Activated T-helper 2 cell treated with anti-CD3 and anti-CD28 coated beads, Interferon-gamma antibody, Interleukin-2, Interleukin-4, amounts not matched to agents 10 μg/mL and 5 μg/mL and 100 μg/mL, durations not matched to agents 14 hours and 24 hours and 36 hours (primary cell): ENCODE measurements at places on chromosomes 7 and 10.

- H3K27ac ChIP-seq, result no peak overlapping the region
- no peaks in the 10 kb centered on the region for H3K27me3 ChIP-seq
- DNase-seq, result peak; percentile 31
- H3K4me1 ChIP-seq, result peaks cover 38% of the 10 kb centered on the region
- no peak overlapping the region for H3K4me3 ChIP-seq
Measured at GRCh38 chr7:77331938-77332695, 84.0 kb downstream of the GSAP start.

DNA sequence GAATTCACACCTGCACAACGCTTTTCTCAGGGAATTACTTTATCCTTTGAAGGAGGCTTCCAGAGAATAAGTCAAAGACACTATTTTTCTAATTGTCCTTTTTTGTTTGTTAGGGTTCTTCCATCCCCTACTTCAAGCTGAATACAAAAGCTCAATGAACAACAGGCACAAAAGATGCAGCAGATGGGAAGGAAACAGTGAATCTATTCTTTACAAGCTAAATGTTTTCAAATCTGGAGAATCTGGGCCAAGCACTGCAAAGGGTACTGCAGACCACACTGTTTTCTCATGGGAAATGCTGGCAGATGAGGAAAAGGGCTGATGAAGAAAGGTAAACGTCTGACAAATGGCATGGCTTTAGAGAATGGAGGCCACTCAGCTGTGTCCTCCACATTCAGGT is 18.5 kb downstream of the LIPA start:
- H3K36me3 ChIP-seq, result peaks cover 3% of the 10 kb centered on the region
- H3K4me3 ChIP-seq, result no peak overlapping the region
- DNase-seq, result no peak

DNA sequence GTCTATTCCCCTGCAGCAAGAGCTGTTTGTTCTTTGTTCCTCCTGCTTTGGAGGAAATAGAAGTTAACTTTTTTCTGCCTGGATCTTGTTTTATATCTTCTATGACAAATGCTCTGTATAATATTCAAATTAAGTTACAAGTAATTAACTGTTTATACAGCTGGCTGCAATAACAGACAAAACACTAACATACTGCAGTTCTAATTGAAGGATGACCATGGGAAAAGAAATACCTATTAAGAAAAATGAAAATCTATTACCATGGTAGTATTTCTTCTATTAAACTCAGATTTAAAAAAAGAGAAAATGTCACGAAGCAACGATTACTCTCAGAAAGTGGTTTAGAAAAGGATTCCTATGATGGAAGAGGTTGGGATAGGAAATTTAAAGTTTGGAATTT is 213.8 kb upstream of the PLXNA4 start:
- DNase-seq, result no peak
- no peaks in the 10 kb centered on the region for H3K27me3 ChIP-seq
- peaks cover 4% of the 10 kb centered on the region for H3K36me3 ChIP-seq
- H3K4me3 ChIP-seq, result no peak overlapping the region
- H3K27ac ChIP-seq, result no peak overlapping the region

- H3K4me1 ChIP-seq, result no peaks in the 10 kb centered on the region
- H3K36me3 ChIP-seq, result no peaks in the 10 kb centered on the region
- H3K27ac ChIP-seq, result no peak overlapping the region
- H3K27me3 ChIP-seq, result no peaks in the 10 kb centered on the region
- no peak overlapping the region for H3K4me3 ChIP-seq
Measured at GRCh38 chr7:119256446-119257131, 1016.4 kb upstream of the KCND2 start.

DNA sequence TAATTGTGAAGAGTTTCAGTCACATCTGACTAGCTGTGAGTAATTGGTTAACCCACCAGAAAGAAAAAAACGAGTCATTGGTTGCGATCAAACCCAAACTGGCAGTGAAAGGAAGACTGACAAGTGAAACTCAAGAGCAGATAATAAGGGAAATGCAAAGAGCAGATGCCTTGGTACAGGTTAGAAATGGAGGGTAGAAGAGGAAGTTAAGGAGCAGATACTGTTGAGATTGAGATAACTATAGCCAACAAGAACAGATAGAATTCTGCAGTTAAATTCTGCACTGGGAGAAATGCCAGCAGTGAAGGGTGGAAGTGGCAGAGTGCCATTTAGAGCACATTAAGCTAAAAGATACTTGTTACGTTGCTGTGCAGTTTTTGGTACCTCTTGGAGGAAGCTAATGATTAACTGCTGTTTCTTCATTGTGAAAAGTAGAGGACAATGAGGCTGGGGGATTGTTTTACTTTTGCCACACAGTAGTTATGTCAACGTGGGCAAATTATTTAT is 65.8 kb downstream of the CDK13 start:
- peaks cover 32% of the 10 kb centered on the region for H3K36me3 ChIP-seq
- no peaks in the 10 kb centered on the region for H3K27me3 ChIP-seq
- no peak for DNase-seq
- H3K27ac ChIP-seq, result peak overlapping the region; percentile 1

GRCh38 chr10:98224996-98225395 is 43.0 kb downstream of the LOXL4 start:
- peaks cover 49% of the 10 kb centered on the region for H3K36me3 ChIP-seq
- H3K27me3 ChIP-seq, result no peaks in the 10 kb centered on the region
- no peak for DNase-seq
- peaks cover 12% of the 10 kb centered on the region for H3K4me1 ChIP-seq

- no peak overlapping the region for H3K4me3 ChIP-seq
- no peaks in the 10 kb centered on the region for H3K36me3 ChIP-seq
- no peak for DNase-seq
Measured at GRCh38 chr10:490891-491571, 198.4 kb downstream of the DIP2C start.

DNA sequence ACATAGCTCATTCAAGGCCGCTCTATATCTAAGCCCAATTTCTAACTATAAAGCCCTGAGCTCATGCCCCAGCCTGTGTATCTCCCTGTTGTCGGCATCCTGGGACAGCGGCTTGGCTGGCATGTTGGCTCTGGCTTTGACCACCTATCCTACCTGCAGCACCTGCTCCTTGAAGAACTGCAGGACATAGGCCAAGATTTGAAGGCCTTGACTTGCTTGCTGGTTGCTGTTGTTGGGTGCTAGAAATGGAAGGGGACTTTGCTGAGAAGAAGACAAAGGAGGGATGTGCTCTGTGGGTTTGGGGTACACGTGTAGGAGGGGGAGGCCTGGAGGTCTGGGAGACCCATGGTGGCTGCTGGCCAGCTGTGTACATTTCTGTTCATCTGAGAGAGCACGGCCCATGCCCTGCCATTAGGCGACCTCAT is 11.1 kb downstream of the PNLIPRP2 start:
- H3K27ac ChIP-seq, result no peak overlapping the region
- H3K4me1 ChIP-seq, result no peaks in the 10 kb centered on the region
- no peak for DNase-seq
- H3K27me3 ChIP-seq, result peaks cover 8% of the 10 kb centered on the region
- H3K4me3 ChIP-seq, result no peak overlapping the region

DNA sequence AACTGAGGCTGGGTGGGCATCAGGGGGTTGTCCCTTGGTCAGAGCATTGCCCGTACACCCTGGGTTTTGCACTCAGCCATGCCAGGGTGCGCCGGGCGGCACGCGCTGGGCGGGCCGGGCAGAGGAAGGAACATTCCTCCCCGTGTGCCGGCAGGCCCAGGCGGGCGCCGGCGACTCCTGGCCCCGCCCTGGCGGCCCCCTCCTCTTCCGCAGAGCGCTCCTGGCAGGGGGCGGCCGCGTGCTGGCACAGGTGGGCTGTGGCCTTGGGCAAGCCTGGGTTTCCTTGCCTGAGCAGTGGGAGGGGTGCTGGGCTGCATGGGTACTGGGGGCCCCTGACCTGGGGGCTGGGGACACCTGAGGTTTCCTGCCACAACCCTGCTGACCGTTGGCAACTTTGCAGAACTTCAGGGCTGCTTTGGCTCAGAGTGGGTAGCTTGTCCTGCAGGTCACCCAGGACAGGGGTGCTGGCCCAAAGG is 3.9 kb downstream of the LFNG start:
- H3K27ac ChIP-seq, result no peak overlapping the region
- H3K4me3 ChIP-seq, result peak overlapping the region; percentile 98
- no peak for DNase-seq
- no peaks in the 10 kb centered on the region for H3K27me3 ChIP-seq
- H3K36me3 ChIP-seq, result peaks cover 32% of the 10 kb centered on the region

GRCh38 chr7:106102387-106102966 is 9.6 kb downstream of the SYPL1 start:
- DNase-seq, result no peak
- peaks cover 41% of the 10 kb centered on the region for H3K36me3 ChIP-seq
- H3K27ac ChIP-seq, result no peak overlapping the region
- H3K4me1 ChIP-seq, result peaks cover 53% of the 10 kb centered on the region
- H3K4me3 ChIP-seq, result no peak overlapping the region

- H3K27ac ChIP-seq, result peak overlapping the region; percentile 58
- H3K36me3 ChIP-seq, result peaks cover 84% of the 10 kb centered on the region
- H3K4me3 ChIP-seq, result no peak overlapping the region
- no peak for DNase-seq
- H3K4me1 ChIP-seq, result peaks cover 71% of the 10 kb centered on the region
Measured at GRCh38 chr7:111104710-111105109, 13.8 kb downstream of the LRRN3 start.

GRCh38 chr10:125063256-125063925 is 97.0 kb downstream of the CTBP2 start:
- no peak for DNase-seq
- H3K4me1 ChIP-seq, result peaks cover 13% of the 10 kb centered on the region
- no peak overlapping the region for H3K27ac ChIP-seq
- no peaks in the 10 kb centered on the region for H3K36me3 ChIP-seq
- H3K27me3 ChIP-seq, result peaks cover 33% of the 10 kb centered on the region

DNA sequence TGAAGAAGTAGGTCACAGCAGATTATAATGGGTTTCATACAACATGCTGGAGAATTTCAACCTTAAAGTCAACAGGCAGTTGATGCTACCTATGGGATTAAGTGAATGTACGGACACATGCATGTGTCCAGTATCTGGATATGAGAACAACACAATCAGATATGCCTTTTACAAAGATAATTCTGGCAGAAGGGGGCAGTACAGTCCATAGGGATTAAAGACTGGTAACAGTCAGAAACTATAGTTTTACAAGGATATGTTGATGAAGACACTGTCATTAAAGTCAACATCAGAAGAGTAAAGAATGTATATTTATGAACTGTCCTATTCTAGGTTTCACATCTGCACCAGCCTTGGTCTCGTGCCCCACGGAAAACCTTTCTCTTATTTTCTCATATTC is 41.5 kb downstream of the ANKMY2 start:
- H3K27ac ChIP-seq, result no peak overlapping the region
- H3K36me3 ChIP-seq, result peaks cover 26% of the 10 kb centered on the region
- H3K27me3 ChIP-seq, result no peaks in the 10 kb centered on the region
- peaks cover 4% of the 10 kb centered on the region for H3K4me1 ChIP-seq

- peak overlapping the region; percentile 82 for H3K4me3 ChIP-seq
- H3K27me3 ChIP-seq, result peaks cover 13% of the 10 kb centered on the region
- peak; percentile 79 for DNase-seq
Measured at GRCh38 chr10:79067241-79068202, 1.2 kb upstream of the ZMIZ1 start.

- no peaks in the 10 kb centered on the region for H3K27me3 ChIP-seq
- no peak for DNase-seq
- no peaks in the 10 kb centered on the region for H3K4me1 ChIP-seq
Measured at GRCh38 chr7:112362053-112362650, 88.1 kb upstream of the IFRD1 start.

DNA sequence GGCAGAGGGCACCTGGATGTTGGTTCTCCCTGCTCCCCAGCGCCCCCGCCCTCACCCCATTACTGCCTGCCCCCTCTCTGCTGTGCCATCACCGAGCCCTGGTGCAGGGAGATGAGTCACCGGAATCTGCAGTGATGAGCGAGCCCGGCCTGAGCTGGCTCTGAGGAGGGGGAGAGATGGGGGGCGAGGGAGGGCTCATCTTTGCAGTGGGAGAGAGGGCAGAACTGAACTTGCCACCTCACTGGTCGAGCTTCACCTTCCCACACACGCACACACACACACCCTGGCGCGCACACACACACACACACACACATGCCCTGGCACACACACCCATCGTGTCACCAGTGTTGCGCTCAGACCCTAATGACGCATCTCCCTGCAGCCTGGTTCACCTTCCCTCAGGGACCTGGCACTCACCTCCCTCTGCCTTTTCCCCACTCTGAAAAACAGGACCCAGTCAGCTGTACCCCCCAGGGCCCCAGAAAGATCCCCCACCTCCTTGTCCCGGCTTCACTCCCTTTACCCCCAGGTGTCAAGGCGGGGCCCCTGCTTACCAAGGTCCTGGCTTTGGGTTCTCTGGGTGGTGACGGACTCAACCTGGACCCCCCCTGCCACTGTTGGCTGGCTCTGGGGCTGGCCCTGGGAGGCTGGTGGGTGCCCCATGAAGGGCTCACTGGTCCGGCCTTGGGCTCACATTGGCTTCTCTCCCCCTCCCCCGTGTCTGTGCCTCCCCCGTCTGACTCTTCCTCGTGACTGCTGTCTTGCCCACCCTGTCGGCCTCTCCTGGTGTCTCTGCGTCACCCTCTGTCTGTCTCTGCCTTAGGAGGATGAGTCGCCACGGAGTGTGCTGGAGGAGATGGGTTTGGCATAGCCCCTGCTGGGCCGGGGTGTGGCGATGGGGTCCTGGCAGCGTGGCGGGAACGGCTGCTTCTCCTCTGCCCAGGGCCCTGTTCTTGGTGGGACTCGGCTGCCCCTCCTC is 5.4 kb downstream of the VGF start:
- peaks cover 14% of the 10 kb centered on the region for H3K4me1 ChIP-seq
- no peak overlapping the region for H3K4me3 ChIP-seq
- DNase-seq, result no peak
- H3K27ac ChIP-seq, result no peak overlapping the region
- peaks cover 43% of the 10 kb centered on the region for H3K36me3 ChIP-seq

DNA sequence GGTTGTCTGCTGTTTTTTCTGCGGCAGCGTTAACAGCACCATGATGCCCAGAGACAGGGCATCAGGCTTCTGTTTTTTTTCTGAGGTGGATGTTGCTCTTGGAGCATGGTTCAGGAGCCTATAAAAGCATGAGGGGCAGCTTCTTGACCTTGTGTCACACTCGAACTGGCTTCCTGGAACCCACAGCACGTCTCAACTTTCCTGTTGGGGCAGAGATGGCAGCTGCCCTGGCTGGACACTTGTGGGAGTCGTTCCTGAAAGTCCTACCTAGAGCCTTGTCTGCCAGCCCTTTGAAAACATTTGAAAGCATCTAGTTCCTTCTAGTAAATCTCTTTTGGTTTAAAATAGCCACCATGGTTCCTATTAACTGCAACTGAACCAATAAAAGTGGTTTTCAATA is 28.9 kb upstream of the PRKAG2 start:
- H3K27me3 ChIP-seq, result peaks cover 26% of the 10 kb centered on the region
- no peak for DNase-seq
- H3K4me1 ChIP-seq, result no peaks in the 10 kb centered on the region
- H3K4me3 ChIP-seq, result no peak overlapping the region
- no peaks in the 10 kb centered on the region for H3K36me3 ChIP-seq
- no peak overlapping the region for H3K27ac ChIP-seq

GRCh38 chr7:99235925-99236324 is 28.0 kb upstream of the KPNA7 start:
- no peaks in the 10 kb centered on the region for H3K27me3 ChIP-seq
- DNase-seq, result no peak
- no peaks in the 10 kb centered on the region for H3K4me1 ChIP-seq
- no peaks in the 10 kb centered on the region for H3K36me3 ChIP-seq
- H3K27ac ChIP-seq, result no peak overlapping the region

GRCh38 chr10:121709675-121710073 is 111.4 kb upstream of the FGFR2 start:
- H3K36me3 ChIP-seq, result no peaks in the 10 kb centered on the region
- H3K4me1 ChIP-seq, result no peaks in the 10 kb centered on the region
- no peak for DNase-seq
- peaks cover 5% of the 10 kb centered on the region for H3K27me3 ChIP-seq
- H3K27ac ChIP-seq, result no peak overlapping the region
